H4 (cell line): ENCODE measurements at places on chromosomes 2 and 18. TPM values are rescaled to one million over a fixed set of nuclear protein-coding genes. Genes with fewer than 3 reads are reported as not detected.
A peak's percentile ranks its signal among the peaks of the same experiment; 100 is the strongest.

Gene PCGF1
- total RNA-seq = 17.0 and 25.7 TPM in 2 replicates

Gene POTEJ
- total RNA-seq = not detected in 2 replicates

Gene ALK
- not detected in 2 replicates for total RNA-seq

Gene MAL
- not detected in 2 replicates for total RNA-seq

Gene KCNIP3
- 4.3 and 6.1 TPM in 2 replicates for total RNA-seq

Gene RIOK3
- 25.6 and 34.9 TPM in 2 replicates for total RNA-seq

- no peak for DNase-seq
These were observed 4.2 kb downstream of the GDF7 start for GRCh38 chr2:20671036-20671735.

- no peak for DNase-seq
These were observed 327.4 kb downstream of the RND3 start for GRCh38 chr2:150160058-150160457.

DNA sequence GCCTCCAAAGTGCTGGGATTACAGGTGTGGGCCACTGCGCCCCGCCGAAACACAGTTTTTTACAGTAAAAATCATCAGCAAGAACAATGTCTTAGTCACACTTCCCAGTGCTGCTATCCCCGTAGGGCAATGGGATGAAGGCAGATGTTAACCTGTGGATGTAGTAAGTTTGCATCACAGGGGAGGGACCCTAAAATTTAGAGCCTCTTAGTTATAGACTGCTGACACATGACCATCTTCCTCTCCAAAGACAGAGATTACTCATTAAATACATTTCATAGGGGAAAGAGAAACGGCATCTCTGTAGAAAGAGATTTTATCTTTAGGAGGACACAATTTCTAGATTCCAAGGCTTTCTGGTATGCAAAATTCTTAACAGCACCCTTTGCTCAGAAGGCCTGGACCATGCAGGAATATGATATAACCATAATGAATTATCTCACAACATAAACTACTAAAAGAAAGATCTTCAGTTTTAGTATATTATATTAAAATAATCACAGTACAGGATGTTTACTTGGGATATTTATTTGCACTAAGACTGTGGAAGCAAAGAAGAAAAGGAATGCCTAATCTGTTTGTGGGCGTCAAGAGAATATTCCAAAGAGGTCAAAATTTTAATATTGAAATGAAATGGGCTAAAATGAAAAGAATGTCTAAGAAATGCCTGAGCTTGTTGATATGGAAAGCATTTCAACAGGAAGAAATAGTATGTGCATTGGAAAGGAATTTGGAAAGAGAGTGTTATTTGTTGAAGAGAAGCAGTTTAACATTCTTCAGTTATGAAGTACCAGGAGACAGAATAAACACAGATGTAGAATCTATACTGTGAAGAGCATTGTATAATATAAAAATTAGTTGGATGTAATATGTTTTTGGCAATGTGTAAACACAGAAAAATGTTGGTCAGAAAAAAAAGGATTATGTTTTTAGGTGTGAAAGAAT lies 1228.3 kb upstream of the CHAC2 start:
- no peak for DNase-seq

GRCh38 chr2:94956797-94957391 lies 68.6 kb upstream of the MAL start:
- no peak for DNase-seq

GRCh38 chr2:183038341-183039300 lies at the start of gene NCKAP1:
Gene NCKAP1, minus strand, starts transcription at chr2:183038457. Its CDS starts 358 bp downstream, at chr2:183038099.
- DNase-seq = peak; percentile 72

DNA sequence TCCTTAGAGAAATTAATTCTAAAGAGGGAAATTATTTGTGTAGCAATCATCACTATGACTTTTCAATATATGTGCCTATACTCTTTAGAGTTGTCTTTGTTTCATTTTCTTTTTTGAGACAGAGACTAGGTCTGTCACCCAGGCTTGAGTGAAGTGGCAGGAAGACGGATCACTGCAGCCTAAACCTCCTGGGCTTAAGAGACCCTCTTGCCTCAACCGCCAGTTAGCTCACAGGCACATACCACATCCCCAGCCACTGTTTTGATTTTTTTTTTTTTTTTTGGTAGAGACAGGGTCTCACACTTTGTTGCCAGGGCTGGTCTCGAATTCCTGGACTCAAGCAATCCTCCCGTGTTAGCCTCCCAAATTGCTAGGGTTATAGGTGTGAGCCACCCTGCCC lies 12.4 kb downstream of the YWHAQ start:
- DNase-seq = no peak

DNA sequence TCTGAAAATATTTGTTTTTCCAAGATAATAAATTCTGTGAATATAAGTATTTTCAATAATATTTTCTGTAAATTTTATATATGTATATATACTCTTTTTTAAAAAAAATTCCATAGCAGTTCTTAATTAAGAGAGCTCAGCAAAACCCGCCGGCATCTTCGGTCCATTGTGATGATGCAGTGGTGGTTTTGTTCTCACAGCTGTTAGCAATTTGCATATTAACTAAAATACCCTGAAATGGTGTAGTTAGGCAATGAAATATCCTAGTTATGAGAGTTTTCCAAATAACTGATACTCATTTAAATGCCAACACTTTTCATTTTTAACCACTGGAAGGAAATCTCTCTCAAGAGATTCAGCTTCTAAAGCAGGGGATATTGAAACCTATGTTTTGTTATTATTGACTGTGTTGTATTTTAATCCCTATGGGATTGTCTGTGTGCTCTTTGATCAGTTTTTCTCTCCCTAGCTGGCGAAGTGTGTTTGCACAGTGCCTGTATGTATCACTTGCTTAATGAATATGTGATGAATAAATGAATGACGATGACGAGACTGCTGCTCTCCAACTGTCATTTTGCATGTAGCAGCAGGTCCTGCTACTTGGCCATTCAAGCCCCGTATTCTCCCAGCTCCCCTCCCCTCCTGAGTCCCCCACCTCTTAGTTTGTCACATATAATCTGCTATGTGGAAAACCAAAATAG lies 42.4 kb downstream of the PSMG2 start:
- DNase-seq = no peak

- DNase-seq = no peak
These were observed 2.1 kb downstream of the STK39 start for GRCh38 chr2:168245074-168245825.

- no peak for DNase-seq
These were observed 61.3 kb downstream of the IL1R2 start for GRCh38 chr2:102053096-102053495.

GRCh38 chr2:1584691-1585485 lies 159.4 kb downstream of the PXDN start:
- no peak for DNase-seq

DNA sequence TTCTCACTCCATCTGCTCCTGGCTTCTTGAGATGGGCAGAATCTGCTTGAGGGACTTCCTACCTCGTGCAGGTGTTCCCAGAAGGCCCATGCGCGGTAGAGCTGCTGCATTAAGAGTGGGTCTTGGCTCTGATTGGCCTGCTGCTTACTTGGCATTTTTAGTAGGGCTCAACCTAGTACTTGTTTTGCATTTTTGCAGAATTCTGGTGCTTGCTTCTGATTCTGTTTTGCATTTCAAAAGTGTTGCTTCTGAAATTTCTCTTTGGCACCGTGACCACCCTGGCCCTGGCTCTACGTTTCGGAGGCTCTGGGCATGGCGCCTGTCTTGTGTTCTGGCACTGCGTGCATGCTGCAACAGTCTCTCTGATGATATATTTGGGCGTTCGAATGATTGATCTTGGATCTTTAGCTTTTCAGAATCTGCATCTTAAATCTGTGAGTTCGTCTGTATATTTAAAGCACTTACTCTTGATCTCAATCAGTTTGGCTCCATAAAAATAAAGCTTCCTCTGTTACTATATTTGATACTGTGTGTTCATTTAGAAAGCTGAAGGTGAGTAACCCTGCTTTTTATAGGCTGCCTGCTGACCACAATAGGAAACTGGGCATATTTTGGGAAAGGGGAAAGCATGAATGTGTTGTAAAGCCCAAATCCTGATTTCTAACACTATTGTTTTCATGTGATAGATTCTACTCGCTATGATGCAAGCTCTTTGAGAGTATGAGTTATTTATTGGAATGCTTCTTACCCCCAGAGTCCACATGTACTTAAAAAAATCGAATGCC lies 22.2 kb downstream of the EFR3B start:
- DNase-seq = no peak
